ENCODE measurements at places on chromosomes 2 and 18. TPM values are rescaled to one million over a fixed set of nuclear protein-coding genes. Genes with fewer than 3 reads are reported as not detected.

RNF144A gene
- 81.3 TPM for total RNA-seq

IL36G gene
- total RNA-seq: not detected

NDUFV2 gene
- 102 TPM for total RNA-seq

HADHB gene
- total RNA-seq: 101 TPM

GALR1 gene
- not detected for total RNA-seq

MGAT4A gene
- 7.3 TPM for total RNA-seq

SCYGR4 gene
- total RNA-seq: not detected

SNTG2 gene
- 23.2 TPM for total RNA-seq

AMER3 gene
- 0.18 TPM for total RNA-seq

NETO1 gene
- total RNA-seq: 12.8 TPM

TUBA4A gene
- total RNA-seq: 18.7 TPM

SLC4A5 gene
- 4.2 TPM for total RNA-seq

DNAH7 gene
- 2.6 TPM for total RNA-seq

HTR2B gene
- 0.80 TPM for total RNA-seq

NAT8 gene
- not detected for total RNA-seq

SERPINB4 gene
- 0.41 TPM for total RNA-seq

OXER1 gene
- total RNA-seq: 1.5 TPM

MAP3K19 gene
- not detected for total RNA-seq

PRKCE gene
- total RNA-seq: 24.2 TPM

CRACDL gene
- total RNA-seq: 3.3 TPM

LDLRAD4 gene
- 34.1 TPM for total RNA-seq

MRPL33 gene
- 52.0 TPM for total RNA-seq

PRSS56 gene
- not detected for total RNA-seq

GAL3ST2 gene
- not detected for total RNA-seq

ASB18 gene
- total RNA-seq: not detected

CNDP1 gene
- total RNA-seq: not detected

GKN1 gene
- not detected for total RNA-seq

CD207 gene
- 0.74 TPM for total RNA-seq

EVA1A gene
- 19.9 TPM for total RNA-seq

RESP18 gene
- not detected for total RNA-seq

UGT1A5 gene
- not detected for total RNA-seq

GALNT1 gene
- total RNA-seq: 174 TPM

LMAN2L gene
- 19.4 TPM for total RNA-seq

Data from endothelial cell (in vitro differentiated cells).